ENCODE measurements at places on chromosomes 6 and 20. TPM values are rescaled to one million over a fixed set of nuclear protein-coding genes. Genes with fewer than 3 reads are reported as not detected.

GRCh38 chr6:104613416-104614001, 246.2 kb downstream of the HACE1 start:
- DNase-seq, result no peak
- no peak overlapping the region for H3K27ac ChIP-seq
- no peaks in the 10 kb centered on the region for H3K36me3 ChIP-seq
- no peaks in the 10 kb centered on the region for H3K4me1 ChIP-seq
- H3K27me3 ChIP-seq, result no peaks in the 10 kb centered on the region
- H3K4me3 ChIP-seq, result no peak overlapping the region

GRCh38 chr20:41345729-41346067, 5.1 kb downstream of the LPIN3 start:
- H3K4me1 ChIP-seq, result peaks cover under 1% of the 10 kb centered on the region
- no peak overlapping the region for H3K27ac ChIP-seq
- no peak for DNase-seq
- H3K36me3 ChIP-seq, result no peaks in the 10 kb centered on the region

- H3K27me3 ChIP-seq, result no peaks in the 10 kb centered on the region
- DNase-seq, result no peak
- peaks cover 68% of the 10 kb centered on the region for H3K36me3 ChIP-seq
- H3K4me3 ChIP-seq, result no peak overlapping the region
- no peaks in the 10 kb centered on the region for H3K4me1 ChIP-seq
Measured at GRCh38 chr6:83151114-83151513, 42.0 kb downstream of the PGM3 start.

DNA sequence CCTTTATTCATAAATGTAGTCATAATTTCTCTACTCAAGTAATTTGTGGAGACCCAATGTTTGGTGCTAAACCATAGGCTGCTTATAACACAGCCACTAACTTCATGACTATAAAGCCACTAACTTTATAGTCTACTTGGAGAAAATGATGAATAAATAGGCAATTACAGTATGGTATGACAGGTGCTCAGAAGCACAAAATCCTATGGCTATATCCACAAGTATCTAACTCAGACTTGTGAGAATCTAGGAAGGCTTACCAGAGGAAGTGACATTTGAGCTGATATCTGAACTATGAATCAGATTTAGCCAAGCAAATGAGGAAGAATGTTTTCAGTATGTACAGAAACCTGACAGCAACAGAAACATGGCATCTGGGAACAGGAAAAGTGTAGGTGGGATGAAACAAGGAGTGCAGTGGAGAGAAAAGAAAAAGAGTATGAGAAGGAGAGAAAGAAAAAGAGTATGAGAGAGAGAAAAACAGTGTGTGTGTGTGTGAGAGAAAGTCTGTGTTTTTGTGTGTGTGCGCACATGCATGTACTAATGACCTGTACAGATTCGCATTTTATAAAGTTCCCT, 59.9 kb downstream of the REV3L start:
- H3K27ac ChIP-seq, result no peak overlapping the region
- no peak for DNase-seq
- peaks cover 14% of the 10 kb centered on the region for H3K4me1 ChIP-seq

- H3K4me1 ChIP-seq, result no peaks in the 10 kb centered on the region
- H3K4me3 ChIP-seq, result no peak overlapping the region
- H3K27ac ChIP-seq, result no peak overlapping the region
- no peaks in the 10 kb centered on the region for H3K36me3 ChIP-seq
- no peaks in the 10 kb centered on the region for H3K27me3 ChIP-seq
- no peak for DNase-seq
Measured at GRCh38 chr20:52777171-52777570, 195.0 kb upstream of the TSHZ2 start.

GRCh38 chr20:50410343-50410742, 99.8 kb upstream of the PTPN1 start:
- DNase-seq, result no peak
- H3K4me1 ChIP-seq, result no peaks in the 10 kb centered on the region
- H3K4me3 ChIP-seq, result no peak overlapping the region
- H3K27ac ChIP-seq, result no peak overlapping the region
- no peaks in the 10 kb centered on the region for H3K27me3 ChIP-seq

The PRDM13 gene
- not detected for total RNA-seq

The TULP1 gene
- not detected for total RNA-seq
